Body of pancreas (tissue), 4 donors: ENCODE measurements at places on chromosomes 11 and 22. TPM values are rescaled to one million over a fixed set of nuclear protein-coding genes. Genes with fewer than 3 reads are reported as not detected.

DNA sequence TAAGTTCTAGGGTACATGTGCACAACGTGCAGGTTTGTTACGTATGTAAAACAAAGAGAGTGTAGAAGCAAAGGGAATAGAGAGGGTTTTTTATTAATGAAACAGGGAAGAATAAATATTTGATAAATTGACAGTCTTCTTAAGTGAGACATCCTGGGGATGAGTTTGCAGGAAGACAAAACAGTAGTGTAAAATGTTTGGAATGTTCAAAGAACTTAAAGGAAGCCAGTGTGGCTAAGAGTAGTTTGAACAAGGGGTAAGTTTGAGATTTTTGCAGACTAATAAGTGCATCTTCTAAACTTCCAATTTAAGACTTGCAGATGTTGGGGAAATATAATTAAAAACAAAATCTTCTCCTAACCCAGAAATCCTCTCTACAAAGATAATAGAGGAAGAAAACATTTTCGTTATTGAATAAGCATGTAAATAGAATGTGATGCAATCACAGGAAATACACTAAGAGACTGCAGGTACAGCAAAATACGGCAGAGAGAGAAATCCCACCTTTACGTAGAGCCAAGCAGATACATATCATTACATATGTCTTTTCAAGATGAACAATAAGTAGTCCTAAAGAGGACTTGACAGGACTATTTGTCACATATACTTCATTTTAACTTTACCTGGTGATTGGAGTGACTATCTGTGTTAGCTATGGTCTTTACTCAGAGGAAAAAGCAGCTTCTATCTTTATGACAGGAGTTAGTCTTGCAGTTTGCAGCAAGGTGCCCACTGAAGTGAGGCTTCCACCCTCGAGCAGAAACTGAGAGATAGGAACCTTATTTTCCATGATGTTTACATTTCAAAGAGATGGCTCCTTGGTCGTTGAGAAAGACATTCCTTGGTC lies 402.1 kb downstream of the CNTN5 start:
- no peak for DNase-seq
- no peaks in the 10 kb centered on the region for H3K27me3 ChIP-seq
- H3K27ac ChIP-seq: no peak overlapping the region
- no peak overlapping the region for H3K4me3 ChIP-seq
- no peaks in the 10 kb centered on the region for H3K4me1 ChIP-seq

DNA sequence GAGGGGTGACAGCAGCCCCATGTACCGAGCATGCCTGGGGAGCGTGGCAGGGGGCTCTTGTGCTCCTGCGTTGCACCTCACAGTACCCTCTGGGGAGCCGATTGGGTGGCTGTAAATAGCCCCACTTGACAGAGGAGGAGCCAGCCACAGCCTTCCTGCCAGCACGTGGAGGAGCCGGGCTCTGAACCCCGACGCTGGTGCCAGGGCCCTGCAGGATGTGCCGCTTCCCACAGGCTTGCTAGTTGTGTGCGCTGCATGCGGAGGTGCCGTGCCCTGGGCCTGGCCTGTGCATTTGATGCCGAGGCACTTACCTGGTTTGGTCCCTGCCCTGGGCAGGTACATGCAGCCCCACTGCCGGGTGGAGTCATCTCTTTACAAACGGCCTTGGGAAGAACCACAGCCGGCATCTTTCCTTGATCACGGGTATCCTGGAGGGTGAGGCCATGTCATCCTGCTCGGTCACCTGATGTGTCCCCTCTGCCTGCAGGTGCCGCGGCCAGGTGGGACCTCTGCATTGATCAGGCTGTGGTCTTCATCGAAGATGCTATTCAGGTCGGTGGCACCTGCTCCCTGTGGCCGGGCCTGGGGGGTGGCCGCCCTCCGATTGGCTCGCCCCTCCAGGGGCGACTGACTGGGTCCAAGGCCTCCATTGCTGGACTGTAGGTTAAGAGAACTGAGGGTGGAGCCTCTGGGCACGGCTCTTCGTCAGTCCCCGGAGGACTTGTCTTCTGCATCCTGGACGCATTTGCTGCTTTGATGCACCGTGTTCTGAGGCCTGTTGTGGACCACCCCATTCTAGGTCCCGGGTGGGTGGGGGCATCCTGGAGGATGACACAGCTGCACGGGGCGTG lies 5.0 kb downstream of the TPCN2 start:
- no peaks in the 10 kb centered on the region for H3K27me3 ChIP-seq
- no peaks in the 10 kb centered on the region for H3K36me3 ChIP-seq
- H3K4me1 ChIP-seq: peaks cover 26% of the 10 kb centered on the region
- H3K27ac ChIP-seq: no peak overlapping the region
- no peak for DNase-seq
- H3K4me3 ChIP-seq: no peak overlapping the region

DNA sequence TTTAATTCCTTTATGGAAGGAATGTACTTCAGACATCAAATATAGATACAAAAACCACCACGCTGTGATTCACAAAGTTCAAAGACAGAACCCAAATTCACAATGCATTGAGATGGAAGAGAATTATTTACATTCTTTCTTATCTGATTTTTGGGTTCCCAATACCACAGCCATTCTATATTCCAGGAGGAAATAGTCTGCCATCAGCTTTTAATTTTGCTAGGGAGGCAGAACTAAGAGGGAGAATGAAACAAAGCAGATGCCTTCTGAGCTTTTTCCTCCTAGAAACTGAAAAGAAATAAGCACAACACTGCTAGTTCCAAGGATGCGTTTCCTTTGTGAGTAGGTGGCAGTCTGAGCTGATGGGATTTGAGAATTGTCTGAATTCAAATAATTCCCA lies 283.0 kb upstream of the NARS2 start:
- H3K4me3 ChIP-seq: no peak overlapping the region
- H3K4me1 ChIP-seq: no peaks in the 10 kb centered on the region
- H3K27me3 ChIP-seq: no peaks in the 10 kb centered on the region
- no peaks in the 10 kb centered on the region for H3K36me3 ChIP-seq
- no peak for DNase-seq

DNA sequence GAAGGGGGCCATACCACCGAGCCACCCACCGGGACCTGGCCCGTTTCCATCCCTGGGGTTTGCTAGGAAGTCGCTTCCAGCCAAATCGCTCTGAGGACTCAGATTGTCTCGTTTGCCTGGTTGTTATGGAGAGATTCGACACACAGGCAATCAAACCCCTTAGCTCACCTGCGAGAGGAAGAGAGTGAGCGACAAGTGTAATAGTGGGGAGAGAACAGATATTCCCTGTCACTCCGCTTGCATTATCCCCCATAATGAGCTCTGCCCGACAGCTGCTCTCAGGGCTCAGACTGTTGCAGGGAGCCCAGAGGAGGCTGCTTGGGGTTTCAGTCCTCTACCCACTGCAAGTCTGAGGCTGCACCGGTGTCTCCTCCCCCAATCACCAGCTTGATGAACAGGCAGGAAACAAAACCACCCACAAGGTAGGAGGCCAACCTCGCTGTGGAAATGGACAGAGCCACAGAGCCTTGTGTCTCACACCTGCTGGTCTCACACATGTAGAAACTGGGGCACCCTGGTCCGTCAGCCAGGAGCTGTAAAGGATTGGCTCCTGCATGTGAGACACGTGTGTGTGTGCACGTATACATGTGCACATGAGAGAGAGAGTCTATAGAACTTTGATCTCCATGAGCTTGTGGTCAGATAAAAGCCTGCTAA lies 351.1 kb downstream of the BUD13 start:
- no peaks in the 10 kb centered on the region for H3K36me3 ChIP-seq
- no peak for DNase-seq
- no peaks in the 10 kb centered on the region for H3K27me3 ChIP-seq
- no peak overlapping the region for H3K27ac ChIP-seq
- no peak overlapping the region for H3K4me3 ChIP-seq

DNA sequence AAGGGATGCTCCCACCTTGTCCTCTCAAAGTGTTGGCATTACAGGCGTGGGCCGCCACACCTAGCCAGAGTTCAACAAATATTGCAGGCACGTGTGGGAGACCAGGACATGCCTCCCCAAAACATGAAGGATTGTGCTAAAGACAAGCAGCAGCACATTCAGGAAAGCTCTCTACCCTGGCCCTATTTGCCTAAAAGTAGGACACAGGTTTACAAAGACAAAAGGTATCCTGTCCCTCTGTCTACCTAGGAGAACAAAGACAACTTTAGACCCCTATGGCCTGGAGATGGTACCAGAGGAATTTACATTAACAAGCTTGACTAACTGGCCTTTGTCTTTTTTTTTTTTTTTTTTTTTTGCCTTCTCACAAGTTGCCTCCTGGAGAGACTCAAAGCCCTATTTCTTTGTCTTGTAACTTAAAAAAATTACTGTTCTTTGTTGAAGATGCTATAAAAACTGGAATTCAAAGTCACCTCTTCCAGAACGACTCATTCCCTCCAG lies 859 bp upstream of the ACCS start:
- H3K36me3 ChIP-seq: no peaks in the 10 kb centered on the region
- H3K27ac ChIP-seq: no peak overlapping the region
- no peak for DNase-seq

KRTAP5-11 gene
- not detected for total RNA-seq
